ENCODE measurements at places on chromosomes 7 and 10.

- ATAC-seq, result no peak
These were observed 602.7 kb upstream of the NRP1 start for GRCh38 chr10:33937036-33937730.

- ATAC-seq, result peak; percentile 12
These were observed 56.6 kb downstream of the GSDME start for GRCh38 chr7:24700521-24701260.

- ATAC-seq, result no peak
These were observed 8.0 kb upstream of the SMARCD3 start for GRCh38 chr7:151256410-151257045.

DNA sequence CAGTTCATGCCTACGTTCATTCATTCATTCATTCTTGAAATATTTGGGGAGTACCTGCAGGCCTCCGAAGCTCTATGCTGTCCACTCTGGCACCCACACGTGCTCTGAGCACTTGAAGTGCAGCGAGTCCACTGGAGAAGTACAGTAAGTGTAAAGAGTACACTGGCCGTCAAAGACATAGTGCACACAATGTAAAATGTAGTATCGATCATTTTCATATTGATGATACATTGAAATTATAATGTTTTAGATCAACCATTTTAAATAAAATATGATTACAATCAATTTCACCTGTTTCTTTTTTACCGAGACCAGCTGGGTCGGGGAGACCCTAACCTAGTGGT lies 37.0 kb upstream of the PURB start:
- ATAC-seq, result peak; percentile 53

GRCh38 chr7:127870231-127870907 lies 160.9 kb downstream of the LRRC4 start:
- ATAC-seq, result no peak

GRCh38 chr10:57962839-57963238 lies 304.9 kb downstream of the IPMK start:
- ATAC-seq, result no peak

Data from SK-N-SH treated with all-trans-retinoic acid at 6 μM for 48 hours (cell line).